ENCODE measurements at places on chromosomes 3 and 15. TPM values are rescaled to one million over a fixed set of nuclear protein-coding genes. Genes with fewer than 3 reads are reported as not detected.

Gene DNAH12
- 0.30 TPM for total RNA-seq

DNA sequence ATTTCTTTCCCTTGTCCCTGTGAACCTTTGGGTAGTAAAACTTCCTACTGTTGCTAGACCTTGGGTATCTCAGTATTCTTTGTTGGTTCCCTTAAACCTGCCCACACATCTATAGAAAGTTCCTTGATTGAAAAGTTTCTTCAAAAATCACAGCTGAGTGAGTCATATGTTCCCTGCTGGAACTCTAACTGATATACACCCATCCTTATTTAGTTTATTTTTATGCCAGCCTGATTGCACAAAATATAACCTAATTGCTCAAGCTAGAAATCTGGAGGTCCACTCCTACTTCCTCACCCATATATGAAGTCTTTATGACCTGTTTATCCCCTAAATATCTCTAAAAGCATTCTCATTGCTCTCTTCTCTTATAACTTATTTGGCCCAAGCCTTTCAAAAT is 13.7 kb upstream of the GJD2 start:
- DNase-seq: no peak
- H3K27me3 ChIP-seq: no peaks in the 10 kb centered on the region
- no peak overlapping the region for H3K27ac ChIP-seq

GRCh38 chr3:129421236-129421883 is 7.1 kb downstream of the EFCAB12 start:
- no peak overlapping the region for H3K27ac ChIP-seq
- no peak overlapping the region for H3K4me3 ChIP-seq
- H3K36me3 ChIP-seq: no peaks in the 10 kb centered on the region

GRCh38 chr3:196792771-196793170 is 53.1 kb downstream of the PAK2 start:
- H3K4me1 ChIP-seq: no peaks in the 10 kb centered on the region
- H3K27ac ChIP-seq: no peak overlapping the region
- no peaks in the 10 kb centered on the region for H3K36me3 ChIP-seq
- DNase-seq: no peak

DNA sequence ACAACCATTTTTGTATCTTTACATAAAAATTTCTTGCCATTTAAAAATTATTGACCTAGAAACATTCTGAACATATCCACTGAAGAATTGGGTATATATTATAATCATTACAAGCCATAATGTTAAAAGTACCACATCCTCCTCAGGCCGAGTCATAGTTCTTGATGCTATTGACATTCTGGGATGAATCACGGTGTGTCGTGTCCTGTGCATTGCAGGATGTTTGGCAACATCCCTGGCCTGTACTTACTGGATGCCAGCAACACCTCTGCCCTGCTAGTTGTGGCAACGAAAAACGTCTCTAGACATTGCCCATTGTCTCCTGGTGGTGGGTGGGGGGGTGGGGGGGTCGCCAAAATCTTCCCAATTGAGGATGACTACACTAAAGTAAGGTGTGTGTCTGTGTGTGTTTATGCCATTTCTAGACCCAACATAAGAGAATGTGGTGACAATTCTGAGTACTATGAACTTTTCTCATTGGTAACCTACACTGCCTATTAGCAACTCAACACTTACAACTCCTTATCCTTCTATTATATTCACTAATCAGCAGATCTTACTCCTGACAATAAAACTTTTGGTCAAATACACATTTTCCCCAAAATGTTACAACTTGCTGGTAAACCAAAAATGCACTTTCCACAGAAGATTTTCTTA is 471.6 kb downstream of the FOXP1 start:
- H3K4me3 ChIP-seq: no peak overlapping the region
- no peaks in the 10 kb centered on the region for H3K4me1 ChIP-seq
- H3K36me3 ChIP-seq: no peaks in the 10 kb centered on the region
- H3K27me3 ChIP-seq: no peaks in the 10 kb centered on the region

Gene FOXB1
- total RNA-seq: not detected

Gene SEMA6D
- total RNA-seq: 4.6 TPM

Gene NR2E3
- total RNA-seq: not detected

Gene CRABP1
- 3.4 TPM for total RNA-seq

Measured in uterus (tissue), 4 donors.